Adrenal gland (tissue), 19 donors: ENCODE measurements at places on chromosomes 5 and 9. TPM values are rescaled to one million over a fixed set of nuclear protein-coding genes. Genes with fewer than 3 reads are reported as not detected.

DNA sequence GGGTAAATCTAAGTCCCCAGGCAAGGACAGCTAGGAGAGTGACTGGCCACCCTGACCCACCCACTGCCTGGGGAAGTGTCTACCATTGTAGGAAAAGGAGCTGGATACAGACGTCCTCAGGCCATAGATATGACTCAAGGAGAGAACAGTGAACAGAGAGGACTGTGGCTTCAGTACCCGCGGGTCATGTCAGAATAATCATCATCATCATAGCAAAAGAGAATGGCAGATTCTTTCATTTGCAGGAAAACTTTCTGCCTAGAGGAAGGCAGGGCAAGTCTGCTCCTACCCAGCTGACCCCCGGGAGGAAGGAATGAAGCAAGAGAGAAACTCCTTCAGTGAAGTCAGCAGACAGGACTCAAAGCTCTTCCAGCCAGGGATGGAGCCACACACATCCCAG lies 52.2 kb upstream of the UBTD2 start:
- DNase-seq = no peak

The MARCOL gene
- not detected for polyA plus RNA-seq

GRCh38 chr5:37881359-37881758 lies 41.5 kb upstream of the GDNF start:
- DNase-seq = no peak

The OR13C8 gene
- not detected for polyA plus RNA-seq

DNA sequence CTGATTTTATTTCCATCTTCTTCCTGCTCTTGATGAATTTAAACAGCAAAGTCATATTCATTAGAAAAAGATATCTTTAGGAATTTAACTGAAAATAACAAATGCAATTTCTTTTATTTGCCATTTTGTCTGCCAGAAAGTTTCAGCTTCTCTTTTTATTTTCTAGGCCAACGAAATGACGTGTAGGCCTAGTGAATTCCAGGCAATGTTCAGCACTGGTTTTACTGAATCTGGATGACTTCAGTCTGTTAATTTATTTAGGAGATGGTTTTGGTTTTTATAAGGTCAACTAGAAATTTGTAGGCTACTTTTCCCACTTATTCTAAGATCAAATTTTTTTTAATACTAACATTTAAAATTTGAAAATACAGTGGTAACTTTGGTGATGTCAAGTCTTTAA lies 129.1 kb upstream of the VCAN start:
- DNase-seq = no peak

- DNase-seq = no peak
Measured at GRCh38 chr5:109532773-109533364, 123.1 kb upstream of the PJA2 start.

The KIF24 gene
- polyA plus RNA-seq = 0.57 TPM
